ENCODE measurements at places on chromosomes 7 and 10. TPM values are rescaled to one million over a fixed set of nuclear protein-coding genes. Genes with fewer than 3 reads are reported as not detected.

SFTPA1 gene
- total RNA-seq = not detected

LLCFC1 gene
- not detected for total RNA-seq

MKX gene
- 185 TPM for total RNA-seq

DNA sequence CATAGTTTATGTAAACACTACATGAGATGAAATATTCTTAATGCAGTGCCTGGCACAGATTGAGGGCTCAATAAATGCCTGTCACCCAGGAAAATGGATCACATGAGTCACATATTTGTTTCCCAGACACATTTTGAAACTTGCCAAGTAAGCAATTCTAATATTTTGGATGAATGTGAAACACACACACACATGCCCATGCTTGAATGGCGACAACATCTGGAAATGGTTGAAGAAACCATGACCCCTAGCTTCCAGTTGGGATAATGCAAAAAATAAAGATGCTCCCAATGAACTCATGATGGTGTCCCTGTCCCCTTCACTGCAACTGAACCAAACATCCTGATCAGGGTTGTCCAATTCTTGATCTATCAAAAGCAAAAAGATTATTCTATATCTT, 797.3 kb downstream of the XPNPEP1 start:
- DNase-seq = no peak

DNA sequence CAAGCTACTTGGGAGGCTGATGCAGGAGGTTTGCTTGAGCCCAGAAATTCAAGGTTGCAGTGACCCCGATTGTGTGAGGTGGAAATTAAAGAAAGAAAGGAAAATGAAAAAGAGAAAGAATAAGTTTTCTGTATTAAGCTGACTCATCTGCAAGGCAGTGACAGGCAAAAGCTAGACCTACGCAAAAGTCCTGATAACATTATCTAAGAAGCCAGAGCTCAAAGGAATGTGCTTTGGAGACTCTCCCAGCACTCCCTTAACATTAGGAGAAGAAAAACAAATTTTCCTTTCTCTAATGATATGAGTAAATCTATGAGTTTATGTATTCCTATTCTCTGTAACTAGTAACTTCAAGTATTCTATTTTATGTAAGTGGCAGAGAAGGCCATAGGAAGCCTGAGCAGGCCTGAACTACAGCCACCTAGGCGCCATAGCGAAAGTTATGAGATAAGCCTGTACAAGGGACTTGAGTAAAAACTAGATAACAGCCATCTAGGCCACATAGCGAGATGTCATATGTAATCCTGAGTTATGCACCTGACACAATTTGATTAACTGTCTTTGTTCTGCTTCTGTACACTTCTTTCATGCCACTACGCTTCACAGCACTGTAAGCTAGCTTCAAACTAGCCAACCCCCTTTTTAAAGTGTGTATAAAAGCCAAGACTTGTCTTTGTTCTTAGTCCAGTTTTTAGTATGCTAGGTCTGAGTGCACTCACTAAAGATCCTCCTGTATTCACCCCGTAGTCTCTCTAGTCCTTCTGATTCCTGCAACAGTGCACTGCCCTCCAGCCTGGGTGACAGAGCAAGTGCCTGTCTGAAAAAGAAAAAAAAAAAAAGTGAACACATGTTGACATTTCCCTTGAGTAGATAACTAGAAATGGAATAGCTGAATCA, 9.4 kb upstream of the ZWINT start:
- DNase-seq = peak; percentile 25

- DNase-seq = no peak
Observed at GRCh38 chr10:81885491-81885890, 10.5 kb downstream of the NRG3 start.
